Inflammatory macrophage treated with lipopolysaccharide for 1 hour (primary cell): ENCODE measurements at places on chromosomes 2 and 18.

DNA sequence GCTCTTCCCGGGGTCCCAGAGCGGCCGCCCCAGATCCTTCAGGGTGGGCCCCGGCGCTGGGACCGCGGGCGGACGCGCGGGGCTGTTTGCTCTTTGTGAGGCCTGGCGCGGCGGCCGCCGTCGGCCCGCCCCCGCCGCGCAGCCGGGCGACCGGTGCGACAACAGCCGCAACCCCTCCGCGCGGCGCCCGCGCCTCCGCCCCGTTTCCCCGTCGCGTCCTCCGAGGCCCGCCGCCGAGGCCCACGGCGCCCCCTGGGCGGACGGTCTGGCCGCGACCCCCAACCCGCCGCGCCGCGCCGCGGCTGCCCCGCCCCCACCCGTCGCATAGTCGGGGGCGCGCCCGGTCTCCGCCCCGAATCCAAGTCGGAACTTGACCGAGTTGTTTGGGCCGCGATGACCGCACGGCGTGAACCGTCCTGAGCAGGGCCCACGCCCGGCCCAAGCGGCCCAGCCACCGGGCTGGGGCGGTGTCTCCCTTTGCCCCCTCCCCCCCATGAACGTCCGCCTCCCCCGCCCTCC, 448 bp downstream of the YPEL5 start:
- peak; percentile 48 for DNase-seq

GRCh38 chr2:219118504-219118903, 42.1 kb downstream of the NHEJ1 start:
- no peak for DNase-seq

- no peak for DNase-seq
Observed at GRCh38 chr2:15281681-15282080, 279.5 kb downstream of the NBAS start.

DNA sequence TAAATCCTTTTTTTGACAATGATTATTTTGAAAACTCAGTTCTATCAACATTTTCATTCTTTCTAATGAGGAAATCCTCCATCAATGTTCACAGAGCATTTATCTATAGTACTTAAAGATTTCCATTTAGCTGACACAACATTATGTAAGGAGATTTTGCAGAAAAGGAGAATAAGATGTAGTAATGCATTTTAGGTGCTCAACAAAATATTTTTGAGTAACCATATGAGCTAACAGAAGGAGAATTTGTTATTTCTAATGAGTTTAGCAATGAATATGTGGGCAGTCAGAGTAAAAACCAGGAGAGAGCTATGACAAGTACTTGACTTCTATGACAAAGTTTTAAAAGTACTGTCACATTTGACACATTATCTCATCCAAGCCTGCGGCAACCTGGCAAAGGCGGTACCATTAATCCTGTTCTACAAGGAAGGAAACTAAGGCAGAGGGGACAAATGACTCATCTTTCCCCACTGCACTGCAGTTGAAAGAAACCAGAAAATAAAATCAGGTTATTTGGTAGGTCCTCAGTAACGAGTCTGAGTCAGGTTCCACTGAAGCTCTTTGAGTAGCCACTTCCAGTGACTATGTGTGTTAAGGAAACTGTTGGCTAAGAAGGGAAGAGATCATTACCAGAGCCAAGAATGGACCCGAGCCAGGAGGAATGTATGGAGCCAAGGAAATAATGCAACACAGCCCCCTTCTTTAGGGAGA, 134.1 kb upstream of the ITGB6 start:
- peak; percentile 31 for DNase-seq

- no peak for DNase-seq
Observed at GRCh38 chr2:233928594-233929351, 11.6 kb downstream of the TRPM8 start.

DNA sequence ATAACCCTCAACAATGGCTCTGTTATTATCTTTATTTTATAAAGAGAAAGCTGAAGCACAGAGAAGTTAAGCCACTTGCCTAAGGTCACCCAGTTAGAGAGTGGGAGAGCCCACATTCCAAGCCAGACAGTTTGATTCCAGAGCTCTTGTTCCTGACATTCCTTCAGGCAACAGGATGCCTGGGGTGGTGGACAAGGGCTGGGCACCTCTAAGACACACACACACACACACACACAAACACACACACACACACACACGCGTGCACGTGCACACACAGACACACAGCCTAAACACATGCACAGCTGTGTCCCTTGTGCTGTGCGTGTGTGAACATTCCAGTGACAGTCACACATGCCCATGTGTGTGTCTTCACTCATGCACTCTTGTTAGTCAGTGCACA, 26.4 kb downstream of the CELF4 start:
- no peak for DNase-seq

DNA sequence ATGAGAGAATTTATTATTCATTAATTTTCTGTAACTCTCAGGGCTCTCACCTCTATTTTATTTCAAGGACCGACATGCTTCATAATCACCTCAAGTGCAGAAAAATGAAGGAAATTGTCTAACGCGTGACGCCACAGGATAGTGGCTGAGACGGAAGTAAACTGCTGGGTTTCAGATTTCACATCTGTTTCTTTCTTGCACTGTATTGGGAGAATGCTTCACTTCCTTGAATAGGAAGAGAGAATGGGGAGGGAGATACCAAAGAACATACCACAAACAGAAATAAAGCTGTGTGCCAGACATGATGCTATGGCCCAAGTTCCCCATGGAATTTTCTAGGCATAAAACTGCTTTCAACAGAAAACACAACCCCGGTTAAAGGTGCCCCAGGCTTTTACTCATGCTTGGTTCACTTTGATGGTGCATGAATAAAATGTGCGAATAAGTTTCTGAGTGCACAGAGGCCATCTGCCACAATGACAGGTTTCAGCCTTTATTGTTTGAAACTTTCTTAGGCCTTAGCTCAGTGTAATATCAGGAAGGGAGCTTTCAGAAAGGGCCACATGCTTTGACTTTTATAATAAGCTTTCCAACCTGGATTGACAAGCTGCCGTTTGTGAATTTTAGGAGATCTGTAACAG, 1116.4 kb downstream of the SOCS6 start:
- no peak for DNase-seq

- no peak for DNase-seq
Observed at GRCh38 chr18:48983793-48984437, 33.1 kb upstream of the SMAD7 start.

DNA sequence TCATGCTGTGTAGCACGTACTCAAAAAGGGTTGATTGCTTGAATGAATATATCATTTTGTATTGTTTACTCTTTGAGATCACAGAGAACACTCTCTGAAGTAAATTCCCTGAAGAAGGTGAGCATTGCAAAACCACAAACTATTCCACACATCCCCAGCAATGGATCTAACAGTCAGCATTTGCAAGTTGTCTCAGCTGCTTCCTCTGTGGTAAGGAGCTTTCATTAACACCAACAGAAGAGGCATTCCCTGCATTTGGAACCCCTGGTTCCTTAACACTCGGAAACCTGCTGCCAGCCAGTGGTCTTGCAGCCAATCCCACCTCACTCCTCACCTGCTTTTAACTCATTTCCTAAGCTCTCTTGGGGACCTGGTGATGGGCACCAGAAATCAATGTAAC, 108.4 kb downstream of the IRS1 start:
- DNase-seq: no peak

DNA sequence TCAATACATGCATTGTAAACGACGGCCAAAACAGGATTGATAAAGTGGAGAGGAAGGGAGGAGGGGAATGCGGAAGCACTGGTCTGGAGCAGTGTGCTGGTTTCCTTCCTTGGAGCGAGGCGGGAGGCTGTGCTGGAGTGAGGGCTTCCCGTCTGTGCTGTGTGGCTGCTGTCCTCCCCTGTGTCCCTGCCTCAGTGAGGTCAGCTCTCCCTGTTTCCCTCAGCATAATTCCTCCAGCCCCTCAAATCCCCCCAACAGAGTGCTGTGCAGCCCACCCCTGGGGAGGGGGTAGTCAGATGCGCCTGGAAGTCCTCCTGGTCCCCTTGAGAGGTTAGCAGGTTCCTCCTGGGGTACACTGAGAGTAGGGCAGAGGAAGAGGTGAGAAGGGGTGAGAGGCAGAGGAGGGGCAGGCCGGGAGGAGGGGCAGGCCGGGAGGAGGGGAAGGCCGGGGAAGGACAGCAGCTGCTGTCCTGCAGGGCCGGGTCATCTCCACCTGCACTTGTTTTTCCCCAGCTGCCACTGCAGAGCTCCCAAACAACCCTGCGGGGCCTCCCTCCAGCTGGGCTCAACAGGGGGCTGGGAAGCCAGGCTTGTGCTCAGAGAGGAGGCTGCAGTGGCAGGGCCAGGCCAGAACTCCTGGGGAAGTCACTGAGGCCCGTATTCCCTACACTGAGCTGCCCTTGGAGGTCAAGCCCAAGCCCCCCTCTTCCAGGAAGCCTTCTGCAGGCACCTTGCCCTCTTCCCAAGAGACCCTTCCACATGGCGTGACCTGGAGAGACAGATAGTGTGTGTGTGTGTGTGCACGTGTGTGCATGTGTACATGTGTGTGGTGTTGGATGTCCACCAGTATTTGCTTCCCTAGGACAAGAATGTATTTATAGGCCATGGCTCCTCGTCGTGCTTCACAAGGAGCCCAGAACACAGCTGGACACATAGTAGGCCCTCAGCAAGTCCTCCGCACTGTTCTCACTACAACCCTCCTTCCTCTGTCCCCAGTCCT, 13.2 kb upstream of the ATP6V1B1 start:
- no peak for DNase-seq

- peak; percentile 59 for DNase-seq
Observed at GRCh38 chr2:44170311-44170717, 1.6 kb downstream of the PPM1B start.

DNA sequence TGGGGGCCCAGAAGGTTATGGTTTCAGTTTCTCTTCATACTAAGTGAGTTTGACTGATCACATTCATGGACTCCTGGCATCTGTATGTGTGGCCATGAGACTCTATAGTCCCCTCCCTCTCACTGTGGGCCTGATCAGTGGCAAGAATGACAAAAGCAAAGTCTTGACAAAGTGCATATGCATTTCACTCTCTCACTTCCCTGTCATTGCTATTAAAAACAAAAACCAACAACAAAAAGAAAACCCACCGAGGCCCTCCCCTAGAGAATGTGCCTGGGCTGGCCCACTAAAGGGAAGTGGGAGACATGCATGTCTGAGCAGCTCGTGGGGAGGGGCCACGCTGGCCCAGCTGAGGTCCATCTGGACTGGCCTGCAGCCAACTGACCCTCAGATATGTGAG, 600.1 kb upstream of the RAB6C start:
- DNase-seq: no peak

- DNase-seq: no peak
Observed at GRCh38 chr2:39736640-39737039, 42.4 kb downstream of the THUMPD2 start.

GRCh38 chr2:84942964-84943421, 28.0 kb upstream of the KCMF1 start:
- peak; percentile 69 for DNase-seq

- DNase-seq: no peak
Observed at GRCh38 chr2:16148632-16149348, 208.4 kb downstream of the MYCN start.

- DNase-seq: no peak
Observed at GRCh38 chr2:37679072-37679695, 7.7 kb upstream of the CDC42EP3 start.

DNA sequence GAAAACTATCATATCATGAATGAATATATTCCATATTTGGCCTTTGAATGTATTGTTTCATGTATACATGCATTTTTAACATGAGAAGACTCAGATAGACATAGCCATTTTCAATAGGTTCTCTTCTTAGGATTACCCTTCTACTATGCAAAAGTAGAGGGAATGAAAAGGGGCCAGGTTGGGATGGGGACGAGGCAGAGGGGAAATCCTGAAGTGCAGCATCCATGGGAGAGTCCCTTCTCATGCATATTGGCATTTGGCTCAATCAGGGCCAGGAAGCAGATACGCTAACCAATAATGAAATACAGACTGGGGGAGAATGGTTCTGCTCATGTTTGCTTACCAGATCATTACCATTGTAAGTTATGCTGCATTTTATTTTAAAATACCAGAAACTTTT, 475.8 kb downstream of the STK39 start:
- no peak for DNase-seq

GRCh38 chr18:44107187-44107586, 573.5 kb upstream of the SETBP1 start:
- no peak for DNase-seq

DNA sequence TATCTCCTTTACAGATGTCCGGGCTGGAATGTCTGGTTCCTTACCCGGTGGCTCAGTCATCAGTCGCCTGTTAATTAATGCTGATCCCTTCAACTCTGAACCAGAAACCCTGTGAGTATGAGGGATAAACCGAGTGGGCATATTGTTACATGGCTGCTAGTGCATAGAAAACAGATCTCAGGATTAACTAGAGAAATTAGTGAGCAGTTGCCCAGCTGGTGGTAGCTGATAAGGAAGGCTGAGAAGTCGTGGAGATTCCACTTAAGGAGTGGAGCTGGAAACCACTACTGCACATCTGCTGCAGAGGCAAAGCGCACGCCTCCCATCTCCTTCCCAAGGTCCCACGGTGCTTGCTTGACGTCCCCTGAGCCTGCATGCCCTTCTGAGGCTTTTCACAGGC, 97.7 kb downstream of the DGKD start:
- no peak for DNase-seq

GRCh38 chr18:60905699-60906098, 427.5 kb upstream of the CDH20 start:
- DNase-seq: no peak

DNA sequence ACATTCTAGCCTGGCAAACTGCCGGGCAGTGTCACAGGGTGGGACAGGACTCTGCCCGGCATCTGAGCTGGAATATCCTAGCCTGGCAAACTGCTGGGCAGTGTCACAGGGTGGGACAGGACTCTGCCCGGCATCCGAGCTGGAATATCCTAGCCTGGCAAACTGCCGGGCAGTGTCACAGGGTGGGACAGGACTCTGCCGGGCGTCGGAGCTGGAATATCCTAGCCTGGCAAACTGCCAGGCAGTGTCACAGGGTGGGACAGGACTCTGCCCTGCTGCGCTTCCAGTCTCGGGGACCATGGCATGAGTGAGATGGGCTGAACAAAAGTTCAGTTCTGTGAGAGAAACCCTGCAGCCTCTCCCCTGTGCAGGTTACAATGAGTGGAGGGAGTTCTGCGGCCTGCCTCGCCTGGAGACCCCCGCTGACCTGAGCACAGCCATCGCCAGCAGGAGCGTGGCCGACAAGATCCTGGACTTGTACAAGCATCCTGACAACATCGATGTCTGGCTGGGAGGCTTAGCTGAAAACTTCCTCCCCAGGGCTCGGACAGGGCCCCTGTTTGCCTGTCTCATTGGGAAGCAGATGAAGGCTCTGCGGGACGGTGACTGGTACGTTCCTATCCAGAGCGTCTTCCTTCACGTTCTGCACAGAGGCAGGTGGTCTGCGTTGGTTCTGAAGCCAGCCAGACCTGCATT, 80.3 kb downstream of the TPO start:
- no peak for DNase-seq

GRCh38 chr2:239163688-239164334, 237.0 kb downstream of the HDAC4 start:
- DNase-seq: no peak

- DNase-seq: no peak
Observed at GRCh38 chr2:67322353-67323001, 74.7 kb upstream of the ETAA1 start.

GRCh38 chr2:234751275-234751973, 200.4 kb upstream of the SH3BP4 start:
- no peak for DNase-seq

GRCh38 chr2:177484180-177484795, 91.7 kb downstream of the AGPS start:
- no peak for DNase-seq

GRCh38 chr2:105888625-105889024, 143.9 kb downstream of the NCK2 start:
- DNase-seq: peak; percentile 26

GRCh38 chr2:7111626-7112025, 194.4 kb downstream of the RNF144A start:
- no peak for DNase-seq
